ENCODE measurements at places on chromosomes 4 and X.
A peak's percentile ranks its signal among the peaks of the same experiment; 100 is the strongest.

DNA sequence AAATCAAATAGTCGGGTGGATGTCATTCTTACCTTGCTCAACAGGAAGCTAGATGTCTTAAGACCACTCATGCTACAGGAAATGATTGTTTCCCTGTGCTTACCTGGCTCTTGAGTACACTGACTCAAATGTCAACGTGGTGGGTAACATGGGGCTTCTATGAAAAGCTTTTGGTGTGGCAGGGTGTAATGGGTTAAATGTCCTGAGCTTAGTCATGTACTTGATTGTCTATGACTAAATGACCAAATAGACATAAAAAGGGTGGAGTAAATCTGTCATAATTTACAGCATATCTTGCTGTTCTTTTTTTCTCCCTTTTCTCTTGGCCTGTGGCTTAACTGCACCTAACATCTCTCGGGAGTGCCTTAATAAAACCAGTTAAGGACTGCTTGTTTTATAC is 44.9 kb downstream of the CCNG2 start:
- no peak for DNase-seq

- no peak for DNase-seq
These were observed 63.2 kb downstream of the NPY1R start for GRCh38 chr4:163269166-163269565.

DNA sequence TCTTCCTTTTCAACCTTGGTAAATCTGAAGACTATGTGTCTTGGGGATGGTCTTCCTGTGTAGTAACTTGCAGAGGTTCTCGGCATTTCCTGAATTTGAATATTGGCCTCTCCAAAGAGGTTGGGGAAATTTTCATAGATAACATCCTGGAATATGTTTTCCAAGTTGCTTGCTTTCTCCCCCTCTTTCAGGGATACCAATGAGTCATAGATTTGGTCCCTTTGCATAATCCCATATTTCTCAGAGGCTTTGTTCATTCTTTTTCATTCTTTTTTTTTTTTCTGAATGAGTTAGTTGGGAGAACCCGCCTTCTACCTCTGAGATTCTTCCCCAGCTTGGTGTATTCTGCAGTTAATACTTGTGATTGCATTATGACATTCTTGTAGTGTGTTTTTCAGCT is 549.2 kb upstream of the AMOT start:
- DNase-seq = no peak

GRCh38 chr4:74056858-74057562 is 18.5 kb upstream of the CXCL3 start:
- peak; percentile 13 for DNase-seq

DNA sequence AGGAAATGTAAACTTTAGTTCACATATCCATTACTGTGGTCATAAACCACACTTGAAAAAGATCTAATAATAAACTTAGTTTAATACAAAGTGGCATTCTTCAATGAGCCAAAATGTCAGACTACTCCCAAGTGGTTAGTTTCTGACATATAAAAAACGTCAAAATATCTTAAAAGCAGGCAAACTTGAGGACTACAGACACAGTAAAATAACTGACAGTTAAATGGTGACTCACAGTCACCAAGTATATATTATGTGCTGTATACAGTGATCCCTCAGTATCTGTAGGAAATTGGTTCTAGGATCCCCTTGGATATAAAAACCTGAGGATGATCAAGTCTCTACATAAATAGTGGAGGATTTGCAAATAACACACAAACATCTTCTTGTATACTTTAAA is 11.6 kb upstream of the CORIN start:
- DNase-seq = no peak

- DNase-seq = no peak
These were observed 1018.6 kb upstream of the DIAPH2 start for GRCh38 chrX:95666056-95666455.

- DNase-seq = no peak
These were observed 18.9 kb downstream of the C4orf50 start for GRCh38 chr4:5999356-5999755.
